ACHN (cell line): ENCODE measurements at places on chromosomes 11 and 22.

DNA sequence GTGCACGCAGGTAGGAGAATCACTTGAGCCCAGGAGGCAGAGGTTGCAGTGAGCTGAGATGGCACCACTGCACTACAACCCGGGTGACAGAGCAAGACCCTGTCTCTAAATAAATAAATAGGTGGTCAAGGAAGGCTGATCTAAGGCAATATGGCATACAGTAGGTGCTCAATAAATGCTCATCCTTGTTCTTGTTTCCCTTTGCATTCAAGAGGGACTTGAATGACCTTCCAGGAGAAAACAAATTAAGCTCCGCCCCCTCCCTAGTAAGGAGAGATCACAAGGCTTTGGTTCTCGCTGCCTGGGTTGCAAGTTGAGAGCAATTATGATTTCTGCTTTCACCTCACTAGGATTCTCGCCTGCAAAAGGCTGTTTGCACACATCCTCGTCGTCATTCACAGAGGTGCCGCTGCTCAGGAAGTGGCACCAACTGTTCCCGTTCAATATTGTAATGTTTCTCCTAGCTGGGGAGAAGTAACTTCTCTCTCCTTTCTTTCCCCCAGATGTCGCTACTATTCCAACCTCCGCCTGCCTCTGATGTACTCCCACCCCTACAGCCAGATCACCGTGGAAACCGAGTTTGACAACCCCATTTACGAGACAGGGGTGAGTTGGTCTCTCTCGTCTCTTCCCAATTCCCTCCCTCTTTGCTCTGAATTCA is 51.8 kb upstream of the ASPHD2 start:
- DNase-seq = no peak

- no peak for DNase-seq
These were observed 49.0 kb upstream of the FGF3 start for GRCh38 chr11:69868006-69868810.

DNA sequence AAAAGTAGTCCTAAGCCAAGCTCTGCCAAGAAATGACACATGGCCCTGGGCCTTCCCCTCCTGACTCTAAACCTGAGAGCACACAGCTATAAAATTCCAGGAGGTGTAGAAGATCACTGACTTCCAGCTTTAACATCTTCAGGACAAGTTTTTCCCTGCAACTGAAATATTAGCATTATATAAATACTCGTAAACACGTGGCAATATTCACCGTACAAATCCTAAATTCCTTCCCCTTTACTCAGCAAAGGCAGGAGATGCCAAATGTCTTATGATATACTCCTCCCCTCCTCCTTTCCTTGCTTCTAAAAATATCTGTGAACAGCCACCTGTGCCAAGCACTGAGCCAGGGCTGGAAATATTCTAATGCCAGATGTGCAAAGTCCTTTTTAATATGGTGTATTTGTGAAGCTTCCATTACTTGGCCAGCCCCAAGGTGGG is 194.0 kb downstream of the LARGE1 start:
- DNase-seq = no peak

DNA sequence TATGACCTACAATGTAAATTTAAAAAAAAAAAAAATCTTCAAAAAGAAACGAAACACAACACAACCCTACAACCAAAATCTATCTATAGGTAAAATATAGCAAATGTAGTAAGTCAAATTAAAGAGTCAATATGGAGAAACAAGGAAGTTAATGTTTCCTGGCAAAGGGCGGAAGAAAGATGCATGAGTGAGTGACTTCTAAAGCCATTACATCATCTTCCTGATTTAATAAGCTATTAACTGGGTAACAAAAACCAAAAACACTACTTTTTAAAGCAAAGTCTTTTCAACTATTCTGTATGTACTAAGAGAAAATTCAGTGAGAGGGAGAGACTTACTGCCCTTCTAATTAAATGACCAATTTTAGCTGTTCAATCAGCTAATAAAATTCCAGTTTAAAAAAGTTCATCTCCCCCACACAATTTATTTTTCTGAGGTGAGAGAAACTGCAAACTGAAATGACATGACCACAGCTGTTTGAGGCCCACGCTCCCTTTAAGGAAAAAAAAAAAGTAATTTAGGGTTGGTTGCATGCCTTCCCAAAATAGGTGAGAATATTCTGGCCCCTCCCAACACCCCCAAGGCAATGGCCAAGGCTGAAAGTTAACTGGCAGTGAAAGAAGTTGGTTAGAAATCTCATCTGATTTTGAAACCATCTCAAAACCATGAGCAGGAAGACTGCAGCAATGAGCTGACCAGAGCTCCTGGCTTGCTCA is 5.9 kb downstream of the SF1 start:
- no peak for DNase-seq

GRCh38 chr11:96311120-96311568 is 31.9 kb downstream of the MAML2 start:
- peak; percentile 38 for DNase-seq

DNA sequence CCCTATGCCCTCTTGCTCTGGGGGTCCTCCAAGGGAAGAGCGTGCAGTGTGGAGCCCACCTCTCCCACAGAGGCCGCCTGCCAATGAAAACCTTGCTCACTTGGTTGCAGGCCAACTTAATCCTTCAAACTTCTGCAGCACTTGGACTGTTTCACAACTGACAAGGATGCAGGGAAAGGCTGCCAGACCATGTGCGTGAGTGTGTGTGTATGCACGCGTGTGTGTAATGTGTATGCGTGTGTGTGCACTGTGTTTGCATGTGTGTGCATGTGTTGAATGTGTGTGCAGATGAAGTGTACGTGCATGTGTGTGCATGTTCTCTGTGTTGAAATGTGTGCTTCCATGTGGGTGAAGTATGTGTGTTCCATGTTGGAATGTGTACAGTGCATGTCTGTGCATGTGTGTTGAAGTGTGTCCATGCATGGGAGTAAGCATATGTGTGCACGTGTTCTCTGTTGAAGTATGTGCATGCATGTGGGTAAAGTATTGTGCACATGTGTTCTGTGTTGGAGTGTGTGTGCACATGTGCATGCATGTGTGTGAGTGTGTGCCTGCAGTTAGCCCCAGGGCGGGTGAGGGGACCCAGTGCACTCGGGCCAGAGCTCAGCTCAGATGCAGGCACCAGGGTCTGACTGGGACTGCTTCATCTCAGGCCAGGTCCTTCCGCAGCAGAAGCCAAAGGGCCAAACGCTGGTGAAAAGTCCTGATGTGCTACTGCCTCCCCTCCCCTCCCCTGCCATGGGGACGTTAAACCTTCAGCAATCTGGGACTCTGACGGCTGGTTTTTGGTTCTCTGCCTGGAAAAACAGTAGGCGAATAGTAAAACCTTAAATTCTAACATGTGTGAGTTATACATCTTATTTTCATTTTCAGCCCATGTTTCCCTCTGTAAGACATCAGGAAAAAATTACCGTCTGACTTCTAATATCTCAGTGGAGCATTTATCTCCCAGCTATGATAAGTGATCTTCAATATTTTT is 72.0 kb downstream of the FLI1 start:
- no peak for DNase-seq

DNA sequence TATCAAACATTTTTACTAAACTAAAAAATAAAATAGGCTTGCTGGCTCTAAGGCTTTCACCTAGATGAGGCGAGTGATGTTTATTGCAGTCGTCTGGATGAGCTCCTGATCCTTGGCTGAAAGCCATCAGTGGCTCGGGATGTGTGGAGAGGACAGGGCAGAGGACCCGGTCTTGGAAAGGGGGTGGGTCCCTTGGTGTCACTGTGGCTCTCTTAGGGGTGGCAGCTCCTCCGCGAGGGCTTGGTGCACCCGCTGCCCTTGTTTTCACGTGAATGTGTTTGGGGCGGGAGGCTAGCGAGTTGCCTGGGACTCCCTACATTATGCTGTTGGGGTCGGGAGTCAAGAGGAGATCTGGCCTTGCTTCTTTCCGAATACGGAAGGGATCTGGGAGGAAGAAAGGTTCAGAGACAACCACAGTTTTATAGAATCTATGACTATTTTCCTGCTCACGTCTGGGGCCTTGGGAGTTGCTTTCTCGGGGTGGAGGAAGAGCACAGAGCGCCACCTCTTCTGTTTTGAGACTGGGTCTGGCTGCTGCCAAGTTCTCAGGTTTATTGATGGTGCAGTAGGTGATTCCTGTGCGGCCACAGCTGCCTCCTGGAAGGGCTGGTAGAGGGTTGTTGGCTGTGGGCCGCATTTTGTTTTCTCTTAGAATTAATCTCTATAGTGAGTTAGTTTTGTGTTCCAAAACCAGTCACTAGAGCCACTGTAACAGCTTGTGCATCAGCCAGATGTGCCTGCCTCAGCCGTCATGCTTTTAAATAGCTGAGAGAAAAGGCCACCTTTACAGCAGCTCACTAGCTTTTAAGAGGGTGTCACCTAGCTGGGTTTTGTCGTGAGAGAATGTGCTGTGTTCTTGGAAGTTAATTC is 12.8 kb downstream of the TBC1D22A start:
- no peak for DNase-seq

DNA sequence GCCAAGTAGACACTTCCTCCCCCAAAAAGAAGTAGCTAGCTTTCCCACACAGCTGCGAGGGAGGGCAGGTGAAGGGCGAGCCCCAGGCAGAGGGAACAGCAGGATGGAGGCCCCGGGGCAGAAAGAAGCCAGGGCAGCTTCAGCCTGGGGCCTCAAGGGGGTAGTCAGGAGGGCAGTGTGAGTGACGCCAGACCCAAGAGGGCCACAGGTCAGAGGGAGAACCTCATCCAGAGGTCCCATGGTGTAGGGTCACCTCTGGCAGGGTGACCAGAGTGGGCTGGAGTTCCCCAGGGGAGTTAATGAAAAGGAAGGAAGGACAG is 9.2 kb downstream of the PRR5 start:
- DNase-seq = no peak

DNA sequence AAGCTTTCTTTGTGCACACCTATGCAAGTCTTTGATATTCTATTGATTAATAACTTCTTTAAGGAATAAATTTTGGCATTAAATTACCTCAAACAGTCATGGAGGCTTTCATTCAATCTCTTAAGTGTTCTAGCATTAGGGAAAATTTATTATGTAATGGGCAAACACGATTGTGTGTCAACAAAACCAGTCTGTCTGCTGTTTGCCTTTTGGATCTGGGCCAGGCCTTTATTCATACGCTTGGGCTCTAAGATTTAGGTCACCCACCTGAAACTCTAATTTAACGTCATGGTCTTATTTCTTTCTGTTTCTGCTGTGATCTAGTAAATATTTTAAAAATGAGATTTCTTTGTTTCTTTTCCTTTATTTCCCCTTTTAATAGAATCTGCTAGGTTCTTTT is 1270.6 kb downstream of the LRRC4C start:
- DNase-seq = no peak

DNA sequence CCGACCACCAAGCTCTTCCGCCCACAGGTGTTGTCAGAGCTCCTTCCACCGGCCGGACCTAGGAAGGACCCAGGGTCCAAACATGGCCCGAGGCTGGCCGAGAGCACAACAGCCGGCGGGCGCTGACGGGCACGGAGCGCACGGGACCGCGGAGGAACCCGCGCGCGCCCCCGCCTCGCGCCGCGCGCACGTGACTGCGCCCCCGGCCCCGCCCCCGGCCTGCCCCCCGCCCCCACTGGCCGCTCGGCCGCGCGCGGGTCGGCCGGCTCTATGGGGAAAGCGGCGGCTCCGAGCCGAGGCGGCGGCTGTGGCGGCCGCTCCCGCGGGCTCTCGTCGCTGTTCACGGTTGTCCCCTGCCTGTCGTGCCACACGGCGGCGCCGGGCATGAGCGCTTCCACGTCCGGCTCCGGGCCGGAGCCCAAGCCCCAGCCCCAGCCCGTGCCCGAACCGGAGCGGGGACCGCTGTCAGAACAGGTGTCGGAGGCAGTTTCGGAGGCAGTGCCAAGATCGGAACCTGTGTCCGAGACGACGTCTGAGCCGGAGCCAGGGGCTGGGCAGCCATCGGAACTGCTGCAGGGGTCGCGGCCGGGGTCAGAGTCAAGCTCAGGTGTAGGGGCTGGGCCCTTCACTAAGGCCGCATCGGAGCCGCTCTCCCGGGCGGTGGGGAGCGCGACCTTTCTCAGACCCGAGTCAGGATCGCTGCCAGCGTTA is at the start of gene OSBP2:
Gene OSBP2 (plus strand): TSS at position 235 of the 711 bp plus-strand sequence. CDS start 36 bp downstream, at position 271.
- DNase-seq = peak; percentile 2

DNA sequence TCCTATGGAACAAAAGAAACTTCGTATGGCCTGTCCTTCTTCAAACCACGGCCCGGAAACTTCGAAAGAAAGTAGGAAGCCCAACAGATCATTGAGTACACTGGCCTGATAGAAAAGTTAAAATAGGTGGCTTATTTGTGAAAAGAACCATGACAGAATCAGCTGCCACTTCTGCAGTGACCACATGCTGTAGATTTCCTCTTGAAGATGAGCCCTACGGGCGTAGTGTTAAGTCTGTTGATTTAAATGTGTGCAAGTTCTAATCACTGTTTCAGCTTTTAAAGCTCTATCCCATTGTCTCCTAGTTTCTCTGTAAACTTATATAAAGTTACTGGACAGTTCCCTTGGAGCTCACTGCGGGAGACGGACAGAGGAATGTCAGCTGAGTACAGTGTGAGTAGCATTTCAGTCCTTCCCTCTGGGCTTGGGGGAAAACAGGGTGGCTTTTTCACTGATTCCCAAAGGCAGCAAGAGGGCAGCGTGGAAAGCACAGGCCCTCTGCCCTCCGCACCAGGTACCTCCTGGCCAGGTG is 17.8 kb downstream of the SAMM50 start:
- no peak for DNase-seq

DNA sequence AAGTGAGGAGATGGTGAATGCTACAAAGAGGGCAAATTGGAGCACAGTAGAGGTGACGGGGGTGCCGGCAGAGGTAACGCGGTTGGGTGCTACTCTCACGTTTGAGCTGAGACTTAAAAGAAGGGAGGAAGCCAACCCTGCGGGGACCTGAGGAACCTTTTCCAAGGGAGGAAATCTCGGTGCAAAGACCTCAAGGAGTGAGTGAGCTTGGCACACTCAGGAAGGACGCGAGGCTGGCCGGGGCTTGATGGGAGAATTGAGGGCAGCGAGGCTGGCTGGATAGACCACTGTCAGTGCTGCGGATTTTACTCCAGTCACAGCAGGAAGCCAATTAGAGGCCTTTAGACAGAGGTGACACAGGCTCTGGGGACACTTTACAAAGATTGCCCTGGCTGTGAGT is 25.0 kb downstream of the TSKU start:
- DNase-seq = no peak

DNA sequence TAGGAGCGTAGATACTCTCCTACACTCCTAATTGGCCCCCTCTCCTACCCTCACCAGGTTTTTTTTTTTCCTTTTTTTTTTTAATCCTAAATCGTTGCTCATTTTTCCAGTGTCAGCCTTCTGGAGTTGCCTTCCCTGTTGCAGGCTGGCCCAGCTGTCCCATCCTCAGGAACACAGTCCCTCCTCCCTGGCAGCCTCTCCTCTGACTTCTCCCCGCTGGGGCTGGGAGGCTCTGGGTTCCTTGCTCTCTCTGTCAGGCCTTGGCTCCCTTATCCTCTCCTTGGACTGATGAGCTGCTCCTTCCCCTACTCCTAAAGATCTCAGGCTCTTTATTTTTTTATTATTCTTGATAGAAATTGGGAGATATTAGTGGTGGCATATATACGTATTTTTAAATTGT is 62.2 kb downstream of the PKNOX2 start:
- DNase-seq = no peak

- DNase-seq = peak; percentile 13
These were observed 28.0 kb downstream of the ZC3H12C start for GRCh38 chr11:110121204-110121603.

DNA sequence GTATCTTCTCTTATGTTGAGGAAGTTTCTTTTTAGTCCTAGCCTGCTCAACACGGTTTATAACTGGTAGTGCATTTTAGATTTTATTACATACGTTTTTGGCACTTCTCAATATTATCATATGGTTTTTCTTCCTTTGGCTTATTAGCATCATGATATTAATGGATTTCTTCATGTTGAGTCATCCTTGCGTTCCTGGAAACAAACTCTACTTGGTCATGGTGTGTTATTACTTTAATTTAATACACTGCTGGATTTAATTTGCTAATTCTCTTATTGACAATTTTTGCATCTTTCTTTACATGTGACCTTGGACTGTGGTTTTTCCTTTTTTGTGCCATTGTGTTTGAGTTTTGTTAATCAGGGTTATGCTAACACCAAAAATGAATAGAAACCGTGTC is 20.5 kb downstream of the IGF2 start:
- no peak for DNase-seq
